Activated CD4-positive, alpha-beta memory T cell treated with anti-CD3 and anti-CD28 coated beads, Interleukin-2, amount 10 ng/mL, durations not matched to agents 7 days and 5 days (primary cell): ENCODE measurements at places on chromosomes 5 and 9.
A peak's percentile ranks its signal among the peaks of the same experiment; 100 is the strongest.

- no peak for DNase-seq
Observed at GRCh38 chr5:36202521-36202961, 39.2 kb downstream of the NADK2 start.

GRCh38 chr5:19406576-19407365, 581.2 kb downstream of the CDH18 start:
- DNase-seq = no peak

DNA sequence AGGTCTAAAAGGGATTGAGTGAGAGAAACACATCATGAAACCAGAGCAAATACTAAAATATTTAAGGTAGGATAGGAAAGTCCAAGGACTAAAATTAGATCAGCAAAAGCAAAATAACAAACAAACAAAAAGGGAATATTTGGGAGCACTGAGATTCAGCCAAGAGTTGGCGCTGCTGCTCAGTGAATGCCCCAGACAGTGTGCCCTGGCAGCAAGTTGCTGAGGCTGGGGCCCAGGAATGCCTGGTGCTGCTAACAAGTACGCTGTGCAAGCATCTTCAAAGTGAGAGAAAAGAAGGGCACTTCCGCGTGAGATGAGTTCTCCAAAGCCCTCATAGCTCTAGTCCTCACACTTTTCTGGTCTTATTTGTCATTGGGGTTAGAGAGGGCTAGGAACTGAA, 603.3 kb downstream of the EFNA5 start:
- no peak for DNase-seq

GRCh38 chr5:126446498-126447224, 23.5 kb downstream of the GRAMD2B start:
- peak; percentile 64 for DNase-seq

DNA sequence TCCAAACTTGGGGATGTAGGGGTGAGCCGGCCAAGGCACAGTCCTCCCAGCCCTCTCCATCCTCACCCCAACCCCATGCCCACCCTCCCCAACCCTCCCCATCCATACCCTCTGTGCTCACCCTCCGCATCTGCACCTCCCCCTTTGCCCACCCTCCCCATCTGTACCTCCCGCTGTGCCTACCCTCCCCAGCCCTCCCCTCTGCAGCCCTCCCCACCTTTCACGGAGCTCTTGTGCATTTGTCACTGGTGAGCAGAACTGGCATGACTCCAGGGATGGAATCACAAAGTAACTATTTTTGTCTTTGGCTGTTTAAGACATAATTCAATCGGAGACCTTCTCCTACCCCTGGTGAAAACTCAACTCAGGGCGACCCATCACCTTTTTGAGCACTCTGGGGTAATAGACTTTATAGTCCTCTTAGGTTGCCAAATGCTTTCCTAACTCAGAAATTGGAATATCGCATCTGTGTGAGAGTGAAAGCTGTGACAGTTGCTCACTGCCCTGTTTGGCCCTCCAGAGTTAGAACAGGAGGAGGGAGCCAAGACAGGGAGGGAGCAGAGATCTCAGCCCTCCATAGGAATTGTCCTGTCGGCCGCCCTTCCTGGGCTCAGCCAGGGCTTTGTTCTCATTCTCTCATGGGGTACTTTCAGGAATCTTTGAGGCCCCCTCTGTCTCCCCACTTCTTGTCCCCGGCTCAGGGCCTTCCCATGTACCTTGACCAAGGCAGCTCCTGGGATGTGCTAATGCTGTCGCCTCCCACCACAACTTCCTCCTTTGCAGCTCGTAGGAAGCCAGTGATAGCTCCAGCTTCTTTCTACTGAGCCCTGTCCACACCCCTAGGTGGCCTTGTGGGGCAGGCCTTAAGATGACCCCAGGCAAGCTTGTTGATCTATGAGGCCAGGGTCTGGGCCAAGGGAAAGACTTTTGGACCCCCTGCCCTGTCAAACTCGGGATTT, 36.2 kb downstream of the OTULIN start:
- no peak for DNase-seq

DNA sequence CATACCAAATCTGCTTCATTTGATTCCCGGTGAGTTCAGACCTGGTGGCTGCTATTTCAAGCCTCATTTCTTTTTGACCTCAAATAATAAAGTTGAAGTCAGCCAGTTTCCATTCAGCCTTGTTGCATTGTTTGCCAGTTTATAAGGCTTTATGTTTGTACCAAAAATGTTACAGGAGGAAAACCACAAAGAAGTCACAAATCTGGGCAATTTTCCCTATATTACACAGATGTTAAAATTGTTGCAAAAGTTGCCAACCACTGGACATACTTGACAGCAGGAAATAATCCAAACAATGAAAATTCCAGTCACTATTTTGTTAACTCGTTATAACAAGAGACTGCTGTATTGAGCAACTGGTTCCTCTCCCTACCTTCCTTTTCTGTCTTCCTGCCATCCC, 1325.0 kb upstream of the DMAC1 start:
- DNase-seq = no peak
